Activated CD8-positive, alpha-beta memory T cell treated with anti-CD3 and anti-CD28 coated beads, Interleukin-2, amount 10 ng/mL, durations not matched to agents 7 days and 5 days (primary cell): ENCODE measurements at places on chromosomes 16 and 17. TPM values are rescaled to one million over a fixed set of nuclear protein-coding genes. Genes with fewer than 3 reads are reported as not detected.

The HIRIP3 gene
- total RNA-seq, result 49.3 TPM

DNA sequence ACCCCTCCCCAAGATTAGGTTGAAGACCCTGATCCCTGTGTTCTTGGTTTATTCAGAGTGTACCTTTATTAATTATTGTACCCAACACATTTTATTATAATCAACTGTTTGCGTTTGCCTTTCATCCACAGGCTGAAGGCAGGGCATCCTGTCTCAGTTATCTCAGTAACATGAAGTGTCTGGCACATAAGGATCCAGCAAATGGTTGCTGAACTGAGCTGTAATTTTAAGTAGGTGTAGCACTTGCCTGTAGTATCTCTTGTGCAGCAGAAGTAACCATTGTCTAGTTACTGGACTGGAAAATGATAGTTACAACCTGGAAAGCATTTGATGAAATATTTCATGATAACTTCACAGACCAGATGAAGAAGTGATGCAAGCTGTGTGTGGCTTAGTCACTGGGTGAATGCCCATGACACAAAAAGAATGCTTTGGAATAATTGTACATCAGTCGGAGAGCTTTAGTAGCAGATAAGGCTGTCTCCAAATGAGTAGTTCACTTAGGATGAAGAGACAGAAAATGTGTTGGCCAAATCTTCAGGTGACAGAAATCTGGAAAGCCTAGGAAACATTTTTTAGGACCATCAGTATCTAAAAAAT is 56.6 kb downstream of the ESRP2 start:
- no peak for DNase-seq

DNA sequence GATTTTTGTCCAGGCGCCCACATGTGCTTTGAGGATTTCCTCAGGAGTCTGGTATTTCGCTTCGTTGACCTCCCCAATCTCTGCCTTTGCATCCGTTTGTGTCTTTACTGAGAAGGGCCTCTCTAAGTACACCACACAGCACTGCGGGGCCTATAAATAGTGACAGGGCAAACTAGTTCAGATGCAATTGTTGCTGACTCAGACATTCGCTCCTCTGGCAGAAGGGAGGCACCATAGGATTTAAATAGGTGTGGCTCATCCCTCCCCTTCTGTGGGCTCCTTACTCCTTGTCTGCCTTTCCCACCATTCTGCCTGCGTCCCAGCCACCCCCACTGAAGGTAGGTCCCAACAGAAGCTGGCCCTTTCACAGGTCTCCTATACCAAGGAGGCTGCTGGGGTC is 192.3 kb downstream of the SHISA9 start:
- DNase-seq, result no peak

GRCh38 chr16:88805340-88805715 is 1.7 kb downstream of the CDT1 start:
- no peak for DNase-seq

DNA sequence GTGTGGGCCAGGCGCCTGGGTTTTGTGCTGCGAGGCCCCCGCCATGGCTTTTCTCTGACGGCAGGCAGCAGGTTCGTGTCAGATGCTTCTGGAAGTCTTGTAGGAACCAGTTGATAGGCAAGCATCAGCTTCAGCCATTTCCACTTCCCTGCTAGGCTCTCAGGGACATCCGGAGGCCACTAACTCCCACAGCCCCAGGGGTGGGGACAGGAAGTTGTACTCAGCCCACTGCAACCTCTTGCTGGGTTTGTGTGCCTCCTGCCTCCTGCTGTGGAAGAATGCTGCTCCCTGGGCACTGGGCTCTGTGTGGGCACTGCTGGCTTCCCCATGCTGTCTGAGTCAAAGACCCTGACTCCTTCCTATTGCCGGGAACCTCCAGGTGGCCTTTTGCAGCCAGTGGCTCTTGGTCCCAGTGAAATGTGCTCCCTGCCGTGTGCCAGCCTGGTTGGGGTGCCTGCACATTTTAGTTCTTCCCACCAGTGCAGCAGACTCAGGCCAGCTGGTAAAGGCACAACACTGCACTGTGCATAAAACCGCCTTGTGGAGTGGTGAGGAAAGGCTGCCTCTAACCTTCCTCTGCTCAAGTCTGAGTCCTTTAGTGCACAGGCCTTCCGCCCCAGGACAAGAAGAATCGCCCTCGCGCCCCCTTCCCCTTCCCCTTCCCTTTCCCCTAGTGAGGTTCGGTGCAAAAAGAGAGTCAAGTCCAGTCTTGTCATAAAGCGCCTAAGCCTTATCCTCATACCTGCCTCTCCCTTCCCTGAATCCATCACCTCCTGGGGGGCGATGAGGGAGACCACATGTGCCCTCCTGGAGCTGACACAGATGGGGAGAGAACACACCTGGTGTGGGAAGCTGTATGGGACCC is 16.6 kb downstream of the LDHD start:
- DNase-seq, result peak; percentile 84

DNA sequence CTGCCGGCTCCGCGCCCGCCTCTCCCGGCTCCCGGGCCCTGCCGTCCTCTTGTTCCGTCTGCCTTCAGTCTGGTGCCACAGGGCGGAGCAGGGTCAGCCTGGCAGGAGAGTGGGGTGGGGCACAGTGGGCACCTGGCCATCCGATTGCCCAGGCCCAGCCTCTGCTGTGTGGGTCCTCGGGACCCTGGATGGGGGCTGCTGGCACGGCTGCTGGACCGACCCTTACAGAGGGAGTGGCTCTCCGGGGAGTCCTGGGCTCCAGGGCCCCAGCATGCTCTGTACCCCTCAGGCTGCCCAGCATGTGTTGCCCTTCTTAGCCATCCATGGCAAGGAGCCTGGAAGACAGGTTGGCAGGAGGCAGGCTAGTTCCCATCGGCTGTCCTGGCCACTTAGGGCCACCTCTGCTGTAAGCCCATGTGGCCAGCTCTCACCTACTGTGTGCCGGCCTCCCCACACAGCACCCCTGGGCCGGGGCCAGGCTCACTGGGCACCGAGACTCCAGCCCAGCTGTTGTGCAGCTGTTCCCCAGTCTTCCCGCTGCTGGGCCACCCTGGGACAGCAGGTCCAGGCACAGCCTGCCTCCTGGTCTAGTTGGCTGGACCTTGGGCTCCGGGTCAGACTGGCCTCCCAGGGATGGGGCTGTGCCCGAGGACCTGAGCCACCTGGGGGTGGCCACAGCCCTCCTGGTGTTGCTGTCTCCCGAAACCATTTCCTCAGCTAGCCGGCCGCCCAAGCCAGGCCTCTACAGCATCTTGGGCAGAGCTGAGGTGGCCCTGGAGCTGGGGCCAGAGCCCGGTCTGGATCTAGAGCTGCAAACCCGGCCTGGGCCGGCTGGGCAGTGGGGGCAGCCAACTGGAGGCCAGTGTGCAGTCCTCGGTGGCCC is 24.9 kb downstream of the BAHCC1 start:
- DNase-seq, result no peak

DNA sequence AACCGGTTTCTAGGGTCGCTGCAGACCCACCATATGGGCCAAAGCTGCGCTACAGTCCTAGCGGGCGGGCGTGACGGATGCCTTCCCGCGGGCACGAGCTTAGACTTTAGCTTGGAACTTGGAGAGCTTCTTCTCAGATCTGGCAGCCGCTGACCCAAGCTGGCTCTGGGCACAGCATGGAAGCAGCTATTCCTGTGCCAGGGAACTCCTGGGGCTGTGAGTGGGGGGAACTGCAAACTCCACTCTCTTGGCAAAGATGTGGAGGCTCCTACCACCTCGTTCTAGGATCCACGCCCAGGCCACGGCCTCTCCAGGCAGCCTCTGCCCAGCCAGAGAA is 8.8 kb downstream of the FAAP100 start:
- DNase-seq, result no peak

- DNase-seq, result no peak
Observed at GRCh38 chr17:42456223-42457106, 2.2 kb upstream of the ATP6V0A1 start.

The TBX6 gene
- total RNA-seq, result 2.0 TPM

The CACNG5 gene
- not detected for total RNA-seq

The FOXN1 gene
- total RNA-seq, result not detected

DNA sequence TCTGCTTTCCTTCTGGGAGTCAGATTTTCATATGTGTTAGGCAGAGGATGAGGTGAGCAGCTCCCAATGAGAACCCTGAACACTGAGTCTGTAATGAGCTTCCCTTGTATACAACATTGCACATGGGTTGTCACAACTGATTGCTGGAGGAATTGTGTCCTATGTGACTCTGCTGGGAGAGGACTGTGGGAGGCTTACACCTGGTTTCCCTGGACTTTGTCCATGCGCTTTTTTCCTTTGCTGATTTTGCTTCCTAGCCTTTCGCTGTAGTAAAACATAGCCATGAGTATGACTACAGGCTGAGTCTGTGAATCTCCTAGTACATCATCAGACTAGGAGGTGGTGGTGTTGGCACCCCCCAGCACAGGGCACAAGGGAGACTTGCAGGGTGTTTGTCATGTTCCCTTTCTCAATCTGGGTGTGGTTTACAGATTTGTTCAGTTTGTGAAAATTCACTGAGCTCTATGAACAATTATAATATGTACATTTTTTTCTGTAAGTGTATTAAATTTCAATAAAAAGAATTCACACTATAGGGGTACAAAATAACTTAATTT is 1.7 kb upstream of the PLK1 start:
- DNase-seq, result no peak
